ENCODE measurements at places on chromosomes 2 and 18. TPM values are rescaled to one million over a fixed set of nuclear protein-coding genes. Genes with fewer than 3 reads are reported as not detected.

GRCh38 chr2:43851011-43851980 is 12.5 kb downstream of the ABCG8 start:
- no peak for DNase-seq

- DNase-seq: no peak
These were observed 97.0 kb upstream of the REG3G start for GRCh38 chr2:78928502-78928901.

GRCh38 chr18:23352042-23352441 is 101.0 kb upstream of the RIOK3 start:
- DNase-seq: no peak

- peak; percentile 17 for DNase-seq
These were observed 44.3 kb downstream of the MYCN start for GRCh38 chr2:15984368-15985255.

- no peak for DNase-seq
These were observed 13.3 kb upstream of the TMX3 start for GRCh38 chr18:68728081-68728700.

Gene DNAJC5G
- 0.44 TPM for total RNA-seq

DNA sequence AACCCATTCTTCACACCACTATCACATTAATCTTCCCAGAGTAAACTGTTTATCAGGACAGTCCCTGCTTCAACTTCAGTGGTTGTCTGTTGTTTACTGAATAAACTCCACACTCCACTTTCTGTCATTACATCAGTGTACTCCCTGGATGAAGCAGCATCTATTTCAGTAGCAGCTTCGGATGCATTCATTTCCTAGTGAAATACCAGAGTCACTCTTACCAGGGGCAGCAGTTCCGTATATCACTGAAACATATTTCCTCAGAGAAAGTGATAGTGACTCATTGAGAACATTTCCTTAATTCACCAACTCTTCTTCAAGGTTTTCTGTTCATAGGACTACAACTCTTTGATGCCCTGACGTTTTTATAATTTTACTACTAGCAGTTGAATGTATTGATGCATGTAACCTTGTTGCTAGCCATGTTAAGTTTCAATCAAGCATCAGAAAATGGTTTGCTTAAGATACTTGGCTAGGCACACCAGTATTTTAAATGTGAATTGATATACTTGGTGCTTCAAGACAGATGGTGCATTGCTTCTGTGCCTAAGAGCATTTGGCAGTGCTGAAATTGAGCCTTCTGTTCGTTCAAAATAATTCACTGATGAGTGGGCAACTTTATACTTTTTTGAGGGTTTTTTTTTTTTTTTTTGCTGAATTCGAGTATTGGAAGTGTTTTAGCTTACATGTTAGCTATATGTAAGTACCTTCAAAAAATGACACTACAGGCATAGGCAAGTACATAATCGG is 92.3 kb downstream of the UBE2E3 start:
- DNase-seq: no peak

- DNase-seq: no peak
These were observed 145.0 kb upstream of the HDAC4 start for GRCh38 chr2:239545741-239546392.

DNA sequence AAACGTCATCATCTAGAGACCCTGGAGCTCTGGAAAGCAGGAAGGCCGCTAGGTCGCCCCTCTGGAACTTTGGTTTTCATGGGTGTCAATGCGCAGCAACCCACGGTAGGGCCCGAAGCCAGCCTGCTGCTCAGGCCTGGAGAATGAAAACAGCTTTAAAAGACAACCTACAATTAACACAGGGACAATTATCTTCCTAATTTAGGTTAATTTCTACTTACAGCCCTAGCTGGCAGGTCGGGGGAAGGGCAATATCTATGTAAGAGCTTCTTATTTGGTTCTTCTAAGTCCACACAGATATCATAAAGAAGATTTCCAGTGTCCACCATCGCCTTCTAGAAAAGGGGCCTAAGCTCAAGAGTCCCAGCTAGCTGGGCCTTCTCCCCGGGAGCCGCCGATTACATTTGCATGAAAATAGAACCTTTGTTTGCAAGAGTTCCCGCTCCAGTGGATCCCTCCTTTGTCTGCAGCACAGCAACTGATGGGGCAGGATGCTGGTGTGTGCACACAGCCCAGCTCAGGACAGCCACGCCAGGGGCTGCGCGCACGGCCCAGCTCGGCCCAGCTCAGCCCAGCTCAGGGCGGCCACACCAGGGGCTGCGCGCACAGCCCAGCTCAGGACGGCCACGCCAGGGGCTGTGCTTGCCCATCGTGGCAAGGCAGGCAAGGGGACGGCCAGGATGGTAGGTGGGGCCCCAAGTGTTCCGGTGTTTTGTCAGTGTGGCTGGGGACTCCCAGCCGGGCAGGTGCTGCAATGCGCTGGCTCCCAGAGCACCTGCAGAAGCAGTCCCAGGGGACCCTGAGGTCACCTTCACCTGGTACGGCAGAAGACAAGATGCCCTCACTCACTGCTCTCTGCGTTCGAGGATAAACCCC is 109.1 kb downstream of the HDAC4 start:
- no peak for DNase-seq

DNA sequence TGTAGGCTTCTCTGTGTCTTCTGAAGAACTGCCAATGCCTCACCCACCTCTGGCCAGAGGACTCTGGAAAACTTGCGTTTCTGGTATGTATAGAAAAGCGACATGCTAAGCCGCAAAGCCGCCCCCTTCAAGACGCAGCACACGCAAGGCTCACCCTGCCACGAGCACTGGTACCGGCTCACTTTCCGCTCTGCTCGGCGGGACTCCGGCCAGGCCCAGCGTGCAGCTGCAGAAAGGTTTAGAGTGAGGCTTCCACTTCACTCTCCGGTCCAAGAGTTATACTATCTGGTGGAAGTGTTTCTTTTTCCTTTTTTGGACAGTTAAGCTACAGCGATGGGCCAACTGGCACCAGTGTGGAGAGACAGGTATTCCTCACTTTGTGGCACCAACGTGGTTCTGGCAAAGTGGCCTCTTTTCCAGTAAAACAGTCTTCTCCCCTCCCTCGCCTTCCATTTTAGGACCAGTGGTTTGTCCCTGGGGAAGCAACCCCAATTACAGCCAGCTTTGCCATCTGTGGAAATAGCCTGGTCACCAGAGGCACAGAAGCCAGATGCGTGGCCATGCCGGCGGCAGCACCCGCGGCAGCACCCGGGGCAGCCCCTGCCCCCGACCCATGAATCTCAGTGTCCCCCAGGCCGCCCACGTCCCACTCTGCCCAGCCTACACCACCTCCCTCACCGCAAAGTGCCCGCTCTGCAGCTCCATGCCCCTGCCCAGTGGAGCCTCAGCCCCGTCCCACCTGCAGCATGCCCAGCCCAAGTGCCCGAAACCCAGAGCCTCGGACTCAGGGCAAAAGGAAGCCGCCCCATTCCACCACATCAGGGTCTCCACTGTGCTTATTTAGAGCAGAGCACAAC is 91.6 kb upstream of the CTDP1 start:
- no peak for DNase-seq

Gene PKP4
- total RNA-seq: 43.7 TPM

- DNase-seq: no peak
These were observed 359.8 kb upstream of the SETBP1 start for GRCh38 chr18:44320619-44321460.

- DNase-seq: no peak
These were observed 21.9 kb downstream of the RPRD1A start for GRCh38 chr18:36045241-36045991.
